ENCODE measurements at places on chromosomes 13 and 19. TPM values are rescaled to one million over a fixed set of nuclear protein-coding genes. Genes with fewer than 3 reads are reported as not detected.

The NPAS1 gene
- 0.99 TPM for total RNA-seq

The NEK5 gene
- total RNA-seq = 2.5 TPM

The KDELR1 gene
- 72.3 TPM for total RNA-seq

The ZNF813 gene
- 8.0 TPM for total RNA-seq

The CEACAM20 gene
- total RNA-seq = not detected
